Stimulated activated CD8-positive, alpha-beta memory T cell treated with anti-CD3 and anti-CD28 coated beads, Interleukin-7, amount 100 ng/mL, for 4 hours (primary cell): ENCODE measurements at places on chromosomes 2 and 18.

DNA sequence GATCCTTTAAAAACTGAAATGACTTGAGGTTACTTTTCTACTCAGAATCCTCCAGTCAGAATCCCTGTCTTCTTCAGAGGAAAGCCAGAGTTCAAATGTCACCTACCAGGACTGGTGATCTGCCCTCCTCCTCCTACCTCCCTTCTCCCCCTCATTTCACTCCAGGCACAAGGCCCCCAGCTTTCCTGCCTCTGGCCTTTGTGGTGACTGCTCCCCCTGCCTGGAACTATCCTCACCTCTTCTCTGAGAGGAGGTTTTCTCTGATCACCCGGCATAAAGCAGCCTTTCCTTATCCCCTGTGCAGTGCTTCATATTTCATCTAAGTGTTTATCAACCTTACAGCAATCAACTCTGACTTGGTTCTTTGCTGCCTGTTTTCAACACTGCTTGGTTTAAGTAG lies 6.8 kb downstream of the B3GNT2 start:
- no peak for DNase-seq

GRCh38 chr2:71457123-71457915 lies 4.0 kb downstream of the DYSF start:
- DNase-seq = no peak

- DNase-seq = no peak
Observed at GRCh38 chr2:236393581-236393980, 129.4 kb upstream of the ASB18 start.

DNA sequence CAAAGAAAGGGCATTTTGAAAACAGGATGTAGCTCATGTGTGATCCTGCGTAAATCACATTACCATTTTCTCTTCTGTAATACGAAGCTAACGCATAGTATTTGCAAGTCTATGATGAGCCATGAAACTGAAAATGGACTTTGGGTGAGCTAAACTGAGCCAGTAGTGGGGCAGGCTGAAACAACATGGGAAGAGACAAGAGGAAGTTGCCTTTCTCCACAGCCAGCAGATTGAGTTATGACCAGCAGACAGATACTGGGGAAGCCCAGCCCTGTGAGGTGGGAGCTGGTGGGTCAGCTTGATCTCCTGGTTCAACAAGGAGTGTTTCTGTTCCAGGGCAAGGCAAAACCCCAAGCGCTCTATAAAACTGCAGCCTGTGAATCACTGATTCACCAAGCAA lies 11.8 kb downstream of the CYRIA start:
- DNase-seq = no peak

- DNase-seq = no peak
Observed at GRCh38 chr2:159900343-159900742, 102.3 kb upstream of the CD302 start.

DNA sequence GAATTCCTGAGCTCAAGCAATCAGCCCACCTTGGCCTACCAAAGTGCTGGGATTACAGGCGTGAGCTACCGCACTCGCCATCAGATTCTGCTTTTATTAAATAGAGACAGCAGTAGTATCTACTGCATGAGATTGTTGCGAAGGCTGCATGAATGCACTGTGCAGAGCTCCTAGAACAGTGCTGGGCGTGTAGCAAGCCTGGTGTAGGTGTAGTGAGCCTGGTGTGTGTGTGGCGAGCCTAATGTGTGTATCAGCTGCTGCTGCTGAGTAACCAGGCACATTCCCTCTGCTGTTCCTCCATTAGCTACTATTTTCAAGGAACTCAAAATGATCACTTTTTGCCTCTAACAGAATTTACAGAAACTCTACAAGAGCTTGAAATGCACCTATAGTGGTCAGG lies 57.6 kb downstream of the PTPRM start:
- no peak for DNase-seq

DNA sequence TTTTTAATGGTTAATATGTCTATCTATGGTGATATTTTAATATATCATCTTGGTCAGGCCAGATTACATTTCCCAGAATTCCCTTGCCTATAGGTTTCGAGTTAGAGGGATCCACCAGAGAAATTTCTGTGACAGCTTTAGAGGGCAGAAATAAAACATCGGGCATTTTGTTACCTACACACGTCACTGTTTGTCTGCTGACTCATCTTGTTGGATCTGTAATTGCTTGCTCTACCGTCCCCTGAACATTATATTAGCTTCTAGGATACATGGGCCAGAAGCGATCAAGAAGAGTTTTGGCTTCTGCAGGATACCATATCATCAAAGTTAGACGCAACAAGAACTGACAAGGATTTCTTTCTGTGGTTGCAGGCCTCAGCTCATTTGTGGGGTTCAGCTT lies 795.8 kb upstream of the GCFC2 start:
- no peak for DNase-seq

GRCh38 chr18:24272229-24272525 lies 125.4 kb downstream of the OSBPL1A start:
- DNase-seq = no peak

- DNase-seq = no peak
Observed at GRCh38 chr2:102520801-102521200, 47.8 kb downstream of the SLC9A4 start.

- no peak for DNase-seq
Observed at GRCh38 chr18:27787547-27787946, 389.4 kb downstream of the CDH2 start.

DNA sequence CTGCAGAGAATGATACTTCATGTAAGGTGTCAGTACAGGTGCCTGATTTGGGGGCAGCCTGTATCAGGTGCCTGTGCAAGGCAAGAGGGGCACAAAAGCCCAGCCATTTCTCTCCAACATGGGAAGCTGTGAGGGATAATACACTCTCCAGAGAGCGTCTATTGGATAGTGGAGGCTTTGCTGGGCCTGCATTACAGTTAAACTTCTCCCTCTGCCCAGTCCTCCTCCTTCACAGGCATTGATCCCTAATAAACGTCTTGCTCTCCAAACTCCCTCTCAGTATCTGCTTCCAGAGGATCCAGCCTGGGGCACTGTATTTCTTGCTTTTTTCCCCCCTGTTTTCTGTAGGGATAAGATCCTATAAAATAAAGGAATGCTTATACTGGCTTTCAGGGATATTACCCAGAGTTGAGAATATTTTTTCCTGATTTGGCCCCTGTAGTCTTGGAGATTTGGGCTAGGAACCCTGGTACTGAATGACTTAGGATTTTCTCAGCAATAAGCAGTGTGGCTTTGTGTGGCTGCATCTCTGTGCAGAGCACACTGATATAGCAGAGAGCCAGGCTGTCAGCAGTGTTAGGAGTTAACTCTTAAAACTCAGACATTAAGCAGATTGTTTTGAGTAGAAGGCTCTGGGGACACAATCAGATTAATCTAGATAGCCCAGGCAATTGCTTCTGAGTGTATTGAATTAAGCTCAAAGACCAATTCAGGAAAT lies 330.6 kb downstream of the CYRIA start:
- no peak for DNase-seq
